ENCODE measurements at places on chromosomes 13 and 19.

- DNase-seq, result no peak
These were observed 208.8 kb downstream of the COG6 start for GRCh38 chr13:39864221-39864620.

DNA sequence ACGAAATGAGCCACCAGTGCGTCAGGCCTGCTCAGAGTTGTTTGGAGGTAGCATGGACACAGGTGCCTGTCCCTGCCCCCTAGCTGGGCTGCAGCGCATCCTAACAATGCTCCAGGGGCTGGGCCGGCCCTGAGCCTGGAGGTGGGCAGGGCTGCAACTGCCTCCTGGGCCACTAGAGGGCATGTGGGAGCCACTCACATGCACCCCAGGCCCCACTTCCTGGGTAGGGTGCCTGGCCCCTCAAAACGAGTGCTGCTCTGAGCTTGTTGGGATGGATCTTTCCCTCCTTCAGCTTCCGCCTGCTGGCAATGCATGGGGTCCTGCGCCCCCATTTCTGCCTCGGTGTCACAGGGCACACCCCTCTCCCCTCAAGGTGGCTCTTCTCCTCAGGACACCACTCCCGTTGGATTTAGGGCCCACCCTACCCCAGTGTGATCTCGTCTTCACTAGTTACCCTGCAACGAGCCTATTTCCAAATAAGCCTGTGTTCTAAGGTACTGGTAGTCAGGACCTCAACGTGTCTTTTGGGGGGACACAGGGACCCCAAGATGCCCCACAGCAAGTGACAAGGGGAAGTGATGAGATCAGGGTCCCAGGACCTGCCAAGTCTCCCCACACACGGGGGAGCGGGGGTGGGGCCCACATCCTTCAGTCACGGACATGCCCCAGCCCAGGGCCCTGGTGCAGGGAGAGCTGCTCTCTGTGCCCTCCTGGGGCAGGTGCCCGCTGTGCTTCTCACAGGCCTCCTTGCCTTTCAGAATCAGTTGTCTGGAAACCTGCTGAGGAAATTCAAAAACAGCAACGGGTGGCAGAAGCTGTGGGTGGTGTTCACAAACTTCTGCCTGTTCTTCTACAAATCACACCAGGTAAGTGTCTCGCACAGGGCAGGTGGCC, 131.3 kb downstream of the STK24 start:
- peak; percentile 90 for DNase-seq

GRCh38 chr19:12527034-12527836, 24.0 kb downstream of the ZNF564 start:
- DNase-seq, result no peak

DNA sequence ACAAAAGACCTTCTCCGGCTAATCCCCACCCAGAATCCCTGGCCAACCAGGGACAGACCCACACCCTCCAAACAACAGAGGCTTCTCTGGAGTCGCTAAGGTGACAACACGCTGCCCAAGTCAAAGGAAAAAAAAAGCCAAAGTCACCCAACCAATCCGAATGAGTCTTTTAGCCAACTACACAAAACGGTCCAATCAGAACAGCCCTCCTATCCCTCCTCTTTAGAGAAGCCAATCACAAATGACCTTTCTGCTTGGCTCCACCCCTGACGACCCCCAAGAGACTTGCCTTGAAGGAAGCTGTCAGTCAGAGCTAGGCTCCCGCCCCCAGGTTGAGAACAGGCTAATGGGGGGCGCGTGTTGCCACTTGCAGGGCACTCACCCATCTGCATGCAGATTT, 6.6 kb upstream of the FBXW9 start:
- DNase-seq, result peak; percentile 79

GRCh38 chr13:42394711-42395085, 122.7 kb downstream of the AKAP11 start:
- no peak for DNase-seq

- DNase-seq, result no peak
These were observed at the start of gene ASPDH for GRCh38 chr19:50513746-50514345. TSS of gene ASPDH (minus strand) at chr19:50513913. CDS start at chr19:50513823, 90 bp downstream.

- DNase-seq, result no peak
These were observed 238.3 kb upstream of the MAB21L1 start for GRCh38 chr13:35714588-35715377.

DNA sequence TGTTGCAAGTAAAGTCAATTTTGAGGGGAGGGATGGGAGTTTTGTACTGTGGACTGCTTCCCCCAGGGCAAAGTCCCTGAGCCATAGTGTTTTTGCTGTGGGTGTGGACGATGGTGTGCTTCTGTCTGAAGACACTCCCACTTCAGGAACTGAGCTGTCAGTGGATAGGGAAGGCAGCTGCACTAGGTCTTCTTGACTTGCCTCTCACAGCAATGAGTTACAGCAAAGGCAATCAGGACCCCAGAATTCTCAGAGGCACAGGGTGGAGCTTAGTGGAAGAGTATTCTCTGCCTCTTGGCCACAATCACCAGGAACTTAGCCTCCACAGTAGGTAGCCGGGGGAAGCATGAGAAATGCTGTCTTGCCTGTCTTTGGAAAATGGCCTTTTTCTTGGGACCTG, 1416.6 kb upstream of the MIR17HG start:
- no peak for DNase-seq

DNA sequence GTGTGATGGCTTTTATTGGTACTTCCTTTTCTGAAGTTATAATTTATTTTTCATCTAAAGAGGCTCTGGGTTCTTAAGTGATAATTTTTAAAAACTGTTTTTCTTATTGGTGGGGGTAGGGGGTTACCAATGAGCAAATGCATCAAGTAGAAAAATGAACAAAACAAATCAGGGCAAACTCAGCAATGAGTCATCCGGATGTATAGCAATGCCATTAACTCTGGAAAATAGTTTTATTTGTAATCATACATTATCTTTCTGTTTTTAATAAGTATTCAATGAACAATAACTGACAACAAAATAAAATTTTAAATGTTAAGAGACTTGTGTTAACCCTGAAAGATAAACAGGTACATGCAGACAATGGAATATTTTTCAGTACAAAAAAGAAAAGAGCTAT, 67.6 kb downstream of the UFM1 start:
- no peak for DNase-seq

- DNase-seq, result no peak
These were observed 183.7 kb upstream of the LSM14A start for GRCh38 chr19:33988601-33989000.

- DNase-seq, result no peak
These were observed 13.1 kb upstream of the ADPRHL1 start for GRCh38 chr13:113466383-113466782.

- DNase-seq, result no peak
These were observed 370.4 kb downstream of the PCDH20 start for GRCh38 chr13:61045251-61045650.

GRCh38 chr19:5676105-5676771, 4.1 kb downstream of the MICOS13 start:
- DNase-seq, result no peak

- DNase-seq, result no peak
These were observed 389.5 kb downstream of the KCNRG start for GRCh38 chr13:50404769-50405168.

- DNase-seq, result no peak
These were observed 281.2 kb downstream of the PCDH9 start for GRCh38 chr13:66948910-66949309.

DNA sequence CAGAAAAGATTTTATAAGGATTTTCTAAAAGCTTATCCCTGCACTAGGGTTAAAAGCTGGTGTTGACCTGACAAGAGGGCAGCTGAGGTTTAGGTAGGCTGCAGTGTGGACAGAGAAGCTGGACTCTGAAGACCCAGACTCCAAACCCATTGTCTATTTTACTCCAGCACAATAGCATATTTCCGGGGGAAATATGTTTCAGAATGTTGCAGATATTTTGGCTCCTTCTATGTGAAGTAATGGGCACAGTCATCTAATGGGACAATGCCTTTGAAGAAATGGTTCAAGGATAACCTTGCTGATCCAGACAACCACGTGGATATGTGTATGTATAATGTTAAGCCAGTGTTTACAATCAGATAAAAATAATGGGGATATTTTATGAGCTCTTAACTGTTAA, 173.8 kb upstream of the TSC22D1 start:
- DNase-seq, result no peak

GRCh38 chr13:21925720-21926119, 254.8 kb downstream of the FGF9 start:
- no peak for DNase-seq

DNA sequence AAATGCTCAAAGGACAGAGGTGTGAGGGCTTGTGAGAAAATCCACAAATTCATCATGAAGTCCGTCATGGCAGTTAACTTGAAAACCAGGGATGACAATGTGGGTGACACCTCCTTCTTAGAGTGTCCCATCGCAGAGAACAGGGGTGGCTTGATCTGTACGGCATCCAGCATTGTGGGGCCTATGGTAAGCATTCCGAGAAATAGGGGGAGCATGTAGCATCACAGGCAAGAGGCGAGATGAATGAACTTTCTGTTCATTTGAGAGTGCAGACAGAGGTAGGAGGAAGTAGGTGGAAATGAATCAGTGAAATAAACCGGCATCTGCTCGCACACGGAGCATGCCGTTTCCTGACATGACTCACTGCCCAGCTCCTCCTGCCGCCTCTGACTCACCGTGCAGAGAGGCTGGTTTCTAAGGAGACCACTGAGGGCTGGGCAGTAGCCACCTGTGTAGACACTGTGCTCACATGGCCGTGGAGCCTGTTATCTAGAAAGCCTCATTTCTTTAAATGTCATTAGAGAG, 339.0 kb downstream of the RFC3 start:
- DNase-seq, result no peak

DNA sequence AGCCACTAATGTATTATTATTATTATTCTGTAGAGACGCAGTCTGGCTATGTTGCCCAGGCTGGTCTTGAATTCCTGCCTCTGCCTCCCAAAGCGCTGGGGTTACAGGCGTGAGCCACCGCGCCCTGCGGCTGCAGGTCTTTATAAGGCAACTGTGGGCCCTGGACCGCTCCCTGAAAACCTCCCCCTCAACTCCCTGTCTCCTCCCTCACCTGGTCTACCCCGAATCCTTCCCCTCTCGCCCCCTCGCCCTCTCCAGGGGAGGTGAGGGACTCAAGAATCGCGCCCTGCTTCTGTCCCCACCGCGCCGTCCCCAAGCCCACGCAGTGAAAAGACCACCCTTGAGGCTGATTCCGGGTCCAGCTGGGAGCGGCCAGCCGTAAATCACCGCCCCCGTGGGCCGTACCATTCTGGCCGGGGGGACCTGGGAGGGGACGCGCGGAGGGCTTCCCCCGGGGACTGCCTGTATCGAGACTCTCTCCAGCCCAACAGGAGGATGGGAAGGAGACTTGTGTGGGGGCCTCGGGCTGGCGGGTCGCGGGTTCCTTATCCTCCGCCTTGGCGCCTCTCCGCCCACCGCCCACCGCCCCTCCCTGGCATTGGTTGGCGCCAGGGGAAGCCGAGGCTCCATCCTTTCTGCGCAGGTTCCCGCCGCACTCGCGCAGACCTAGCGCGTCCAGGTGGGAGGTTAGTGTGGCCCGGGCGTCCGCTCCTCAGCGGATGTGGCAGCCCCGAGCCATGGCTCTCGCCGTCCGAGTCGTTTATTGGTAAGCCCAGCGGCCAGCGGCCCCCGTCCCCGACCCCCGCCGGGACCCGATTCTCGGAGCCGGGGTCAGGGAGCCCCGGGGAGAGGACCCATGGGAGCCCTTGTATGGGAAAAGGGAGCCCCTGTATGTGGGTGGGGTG, at the start of gene SELENOW:
Gene SELENOW, plus strand, starts transcription at position 655 of the 905 bp plus-strand sequence. Its CDS starts 83 bp downstream, at position 738.
- peak; percentile 95 for DNase-seq

DNA sequence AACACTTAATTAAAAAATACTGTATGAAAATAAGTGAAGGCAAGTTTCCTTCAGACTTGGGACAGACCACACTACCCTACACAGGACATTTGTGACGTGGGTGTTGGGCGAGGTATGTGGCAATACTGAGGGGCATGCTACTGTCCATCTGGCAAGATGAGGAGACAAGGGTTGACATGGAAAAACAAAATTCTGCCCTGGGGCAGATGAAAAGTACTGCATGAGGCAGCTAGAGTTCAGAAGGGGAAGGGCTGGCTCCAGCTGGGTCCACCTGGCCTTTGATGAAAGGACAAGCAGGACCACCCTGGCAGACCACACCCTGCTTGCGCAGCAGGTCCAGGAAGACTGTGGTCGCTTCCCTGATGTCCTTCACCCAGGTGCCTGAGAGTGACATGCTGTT, 43.2 kb downstream of the LATS2 start:
- DNase-seq, result no peak

DNA sequence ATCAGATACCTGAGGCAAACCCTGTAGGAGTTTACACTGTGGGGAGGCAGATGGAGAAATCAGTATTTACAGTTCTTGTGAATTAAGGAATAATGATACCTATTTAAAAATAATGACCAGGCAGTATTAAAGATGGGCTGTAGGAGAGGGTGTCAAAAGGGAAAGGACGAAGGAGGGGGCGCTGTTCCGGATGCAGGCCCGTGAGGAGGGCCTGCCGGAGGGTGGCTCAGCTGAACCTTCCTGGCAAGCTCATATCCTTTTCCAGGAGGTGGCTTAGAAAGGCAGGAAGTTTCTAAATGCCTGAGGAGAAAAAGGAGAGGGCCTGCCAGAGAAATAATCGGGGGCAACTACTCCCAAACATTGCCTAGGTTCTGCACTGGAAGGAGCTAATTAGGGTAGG, 46.6 kb downstream of the MBNL2 start:
- DNase-seq, result no peak

- no peak for DNase-seq
These were observed 2.8 kb downstream of the AP3D1 start for GRCh38 chr19:2148482-2149135.

GRCh38 chr13:36412736-36413135, 19.6 kb upstream of the CCNA1 start:
- DNase-seq, result no peak

- no peak for DNase-seq
These were observed 6.4 kb downstream of the KMT5C start for GRCh38 chr19:55345818-55346724.

DNA sequence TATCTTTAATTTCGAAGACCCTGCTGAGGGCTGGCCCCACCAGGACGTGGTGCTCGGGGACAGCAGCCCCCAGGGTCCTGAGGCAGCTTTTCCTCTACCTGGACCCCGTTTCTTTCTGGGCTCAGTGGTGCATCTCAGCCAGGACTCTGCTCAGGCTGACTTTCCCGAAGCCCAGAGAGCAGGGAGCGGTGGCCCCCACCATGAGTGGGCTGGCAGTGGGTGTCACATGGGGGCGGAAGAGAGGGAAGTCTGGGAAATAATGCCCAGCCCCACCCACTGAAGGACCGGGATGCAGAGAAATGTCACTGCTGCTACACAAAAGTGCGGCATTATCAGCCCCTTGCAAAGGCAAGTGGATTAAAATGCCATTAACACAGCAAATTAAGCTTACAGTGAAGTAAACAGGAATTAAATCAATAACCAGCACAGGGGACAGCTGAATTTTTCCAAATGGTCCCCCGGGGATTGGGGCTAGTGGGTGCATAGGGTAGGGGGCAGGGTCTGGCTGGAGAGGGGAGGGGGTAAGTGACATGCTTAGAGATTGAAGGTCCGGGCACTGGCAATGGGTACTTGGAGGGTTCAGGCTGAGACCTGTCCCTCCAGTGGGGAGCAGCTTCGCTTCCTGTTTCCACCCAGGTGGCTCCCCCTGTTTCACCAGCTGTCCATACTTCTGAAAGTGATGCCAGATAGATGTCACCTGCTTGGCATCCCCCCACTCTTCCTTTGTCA, 177.3 kb downstream of the URI1 start:
- DNase-seq, result no peak

- DNase-seq, result no peak
These were observed 100.7 kb downstream of the DGKH start for GRCh38 chr13:42149136-42149535.

Data from D341Med (cell line).